Hindlimb muscle (tissue), 1 donor: ENCODE measurements at places on chromosomes 1 and 21. TPM values are rescaled to one million over a fixed set of nuclear protein-coding genes. Genes with fewer than 3 reads are reported as not detected.

- no peak for DNase-seq
Observed at GRCh38 chr1:212158912-212159796, 123.6 kb downstream of the DTL start.

GRCh38 chr21:34791776-34792503, 123.1 kb downstream of the CLIC6 start:
- no peak for DNase-seq

GRCh38 chr1:45892068-45892785, 88.8 kb downstream of the MAST2 start:
- DNase-seq: peak; percentile 42

KIF21B gene
- polyA plus RNA-seq: 1.1 TPM

NUDT4B gene
- not detected for polyA plus RNA-seq

ENO1 gene
- polyA plus RNA-seq: 354 TPM

DNA sequence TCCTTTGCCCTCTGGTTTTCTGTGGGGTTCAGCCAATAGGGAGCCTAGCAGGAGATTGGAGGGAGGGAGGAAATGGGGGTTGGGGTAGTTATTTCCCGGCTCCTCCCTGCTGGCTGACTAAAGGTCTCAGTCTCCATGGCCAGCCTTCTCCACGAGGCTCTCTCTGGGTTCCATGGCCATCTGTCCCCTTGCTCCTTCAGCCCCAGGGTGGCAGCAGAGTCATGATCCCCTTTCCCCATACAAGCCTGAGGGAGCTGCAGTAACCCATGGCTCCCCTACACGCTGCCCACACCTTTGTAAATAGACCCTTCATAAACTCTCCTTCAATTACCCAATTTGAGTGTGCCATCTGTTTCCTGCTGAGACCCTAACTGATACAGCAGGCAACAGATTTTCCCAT, 176.1 kb upstream of the CSF3R start:
- no peak for DNase-seq

DNA sequence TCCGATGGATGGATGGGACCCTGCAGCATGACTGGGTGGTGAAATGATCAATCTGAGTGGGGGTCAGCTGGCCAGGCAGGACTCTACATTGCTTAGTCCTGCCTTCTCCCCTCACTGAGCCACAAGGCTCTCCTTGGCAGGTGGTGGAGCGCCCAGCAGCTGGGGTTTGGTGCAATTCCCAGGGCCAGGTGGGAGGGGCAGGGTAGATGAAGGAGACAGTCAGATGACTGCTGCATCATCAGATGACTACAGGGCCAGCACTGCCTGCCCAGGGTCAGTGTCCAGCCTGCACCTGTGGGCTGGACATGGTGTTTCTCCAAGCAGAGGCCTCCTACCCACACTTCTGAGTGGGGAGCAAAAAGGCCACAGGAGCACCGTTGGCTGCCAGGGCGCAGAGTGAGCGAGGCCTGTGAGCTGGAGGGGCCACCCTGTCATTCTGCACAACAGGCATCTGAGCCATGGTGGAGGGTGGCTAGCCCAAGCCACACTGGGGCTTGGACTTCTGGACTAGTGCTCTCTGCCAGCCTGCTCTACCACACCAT, 103.9 kb upstream of the EDN2 start:
- no peak for DNase-seq

GRCh38 chr1:24069817-24070216, 42.1 kb downstream of the MYOM3 start:
- no peak for DNase-seq

CFHR5 gene
- not detected for polyA plus RNA-seq

CTTNBP2NL gene
- 16.2 TPM for polyA plus RNA-seq

UBL4B gene
- not detected for polyA plus RNA-seq

TRIM67 gene
- polyA plus RNA-seq: 0.05 TPM

DNA sequence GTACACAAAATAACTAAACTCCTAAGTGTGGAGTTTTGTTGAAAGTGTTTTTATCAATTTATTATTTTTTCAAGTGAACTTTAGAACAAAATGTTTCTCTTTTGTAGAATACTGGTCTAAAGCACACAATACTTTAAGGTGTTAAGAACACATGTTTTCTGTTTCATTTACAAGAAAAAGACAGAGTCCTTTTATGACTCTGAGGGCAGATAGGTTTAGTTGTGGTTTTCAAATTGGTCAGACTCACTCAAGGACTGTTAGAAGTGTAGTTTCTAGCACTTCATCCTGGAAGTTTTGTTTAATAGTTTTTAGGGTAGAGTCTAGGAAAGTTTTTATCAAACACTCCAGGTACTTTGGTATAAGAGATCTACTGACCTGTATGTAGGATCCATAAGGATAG, 376.5 kb downstream of the LRRIQ3 start:
- DNase-seq: no peak

OR10Z1 gene
- 0.10 TPM for polyA plus RNA-seq

GJA9 gene
- polyA plus RNA-seq: 0.34 TPM

GRCh38 chr1:235229868-235230267, 68.8 kb upstream of the RBM34 start:
- DNase-seq: no peak
